ENCODE measurements at places on chromosomes 3 and 15.

DNA sequence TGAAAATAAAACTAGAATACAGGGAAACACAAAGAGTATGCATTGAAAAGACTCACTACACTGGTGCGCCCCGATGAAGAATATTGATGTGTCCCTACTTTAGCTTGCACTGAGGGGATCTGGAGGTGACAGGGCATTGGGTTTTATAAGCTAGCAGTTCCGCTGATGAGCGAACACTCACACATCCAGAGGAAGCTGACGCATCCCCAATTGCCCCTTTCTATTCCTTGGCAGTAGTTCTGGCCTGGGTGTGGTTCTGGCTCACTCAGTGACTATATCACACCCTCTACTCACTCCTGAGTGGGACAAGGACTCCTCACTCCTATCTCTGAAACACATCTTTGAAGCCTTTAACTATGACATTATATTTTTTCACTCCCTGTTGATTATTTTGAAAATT, 71.0 kb downstream of the B3GNT5 start:
- DNase-seq, result no peak

DNA sequence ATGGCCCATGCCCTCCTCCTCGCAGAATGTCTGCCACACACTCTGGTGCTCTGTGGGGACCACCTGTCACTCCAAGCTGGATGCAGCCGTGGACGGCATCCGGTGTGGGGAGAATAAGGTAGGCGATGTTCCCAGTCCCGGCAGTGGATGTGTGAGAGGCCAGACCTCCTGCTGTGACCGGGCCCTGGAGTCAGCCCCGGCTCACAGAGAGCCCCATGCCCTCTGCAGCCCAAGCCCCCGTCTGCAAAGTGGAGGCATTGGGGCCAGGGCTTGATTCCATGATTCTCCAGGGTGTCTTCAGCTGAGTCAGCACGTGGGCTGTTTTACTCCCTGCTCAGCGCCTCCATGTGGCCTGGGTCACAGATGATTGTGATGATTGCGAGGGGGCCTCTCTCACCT, 32.2 kb downstream of the GOLGA6L10 start:
- DNase-seq, result no peak

DNA sequence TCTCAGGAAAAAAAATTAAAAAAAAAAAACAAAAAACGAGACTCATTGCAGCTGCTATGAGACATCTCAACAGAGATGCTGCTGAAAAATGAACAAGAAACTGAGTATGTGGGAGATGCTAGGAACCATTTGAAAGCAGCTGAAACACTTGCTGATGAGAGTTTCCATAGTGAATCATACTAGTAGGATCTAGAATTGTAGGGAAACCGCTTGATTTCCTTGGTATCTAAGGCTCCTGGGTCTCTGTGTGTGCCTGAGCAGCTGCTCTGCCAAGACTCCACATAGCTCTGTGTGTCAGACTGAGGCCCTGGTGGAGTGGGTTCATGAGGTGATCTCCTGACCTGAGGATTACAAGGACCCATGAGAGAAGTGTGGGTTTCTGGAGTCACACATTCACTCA, 313.4 kb upstream of the NECTIN3 start:
- no peak for DNase-seq

- DNase-seq, result no peak
Measured at GRCh38 chr15:48440084-48440483, 108.9 kb downstream of the DUT start.

GRCh38 chr3:195895861-195896360, 12.4 kb downstream of the TNK2 start:
- no peak for DNase-seq

- DNase-seq, result no peak
Measured at GRCh38 chr3:13866041-13866965, 13.6 kb downstream of the WNT7A start.

DNA sequence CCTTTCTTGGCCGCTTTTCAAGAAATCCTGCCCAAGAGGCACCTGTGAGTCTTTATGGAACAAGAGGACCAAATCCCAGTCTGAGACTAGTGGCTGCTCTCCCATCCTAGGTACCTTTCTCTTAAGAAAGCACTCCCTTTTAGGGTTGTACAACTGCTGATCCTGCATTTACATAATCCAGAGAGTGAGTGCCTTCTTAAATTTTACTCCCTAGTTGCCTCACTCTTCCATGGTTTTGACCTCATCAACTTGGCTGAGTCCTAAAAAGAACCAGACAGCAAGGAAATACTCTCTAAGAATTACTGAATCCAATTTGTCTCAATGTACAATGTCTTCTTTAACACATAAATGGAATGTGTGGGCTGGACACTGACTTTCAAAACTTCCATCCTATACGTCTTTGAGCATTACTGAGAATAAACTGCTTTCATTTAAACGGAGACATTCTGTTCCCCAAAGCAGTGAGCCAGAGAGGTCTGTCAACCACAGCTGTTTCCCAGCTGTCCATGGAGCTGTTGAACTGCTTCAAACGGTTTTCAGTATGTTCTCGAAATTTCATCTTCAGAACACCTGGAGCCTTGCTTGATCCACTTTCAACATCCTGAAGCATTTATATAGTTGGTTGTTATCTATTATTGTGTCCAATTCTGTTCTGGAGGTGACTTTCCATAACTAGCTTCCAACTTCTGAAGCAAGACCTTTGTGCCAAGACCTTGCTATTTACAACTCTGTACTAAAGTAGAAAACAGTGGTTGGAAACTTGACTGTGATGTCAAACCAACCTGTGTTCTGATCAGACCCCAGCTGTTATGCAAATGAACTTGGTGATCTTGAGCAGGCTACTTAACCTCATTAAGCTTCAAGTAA, 179.1 kb downstream of the SLC9A9 start:
- no peak for DNase-seq

- DNase-seq, result no peak
Measured at GRCh38 chr3:152823173-152823572, 11.8 kb upstream of the P2RY1 start.

DNA sequence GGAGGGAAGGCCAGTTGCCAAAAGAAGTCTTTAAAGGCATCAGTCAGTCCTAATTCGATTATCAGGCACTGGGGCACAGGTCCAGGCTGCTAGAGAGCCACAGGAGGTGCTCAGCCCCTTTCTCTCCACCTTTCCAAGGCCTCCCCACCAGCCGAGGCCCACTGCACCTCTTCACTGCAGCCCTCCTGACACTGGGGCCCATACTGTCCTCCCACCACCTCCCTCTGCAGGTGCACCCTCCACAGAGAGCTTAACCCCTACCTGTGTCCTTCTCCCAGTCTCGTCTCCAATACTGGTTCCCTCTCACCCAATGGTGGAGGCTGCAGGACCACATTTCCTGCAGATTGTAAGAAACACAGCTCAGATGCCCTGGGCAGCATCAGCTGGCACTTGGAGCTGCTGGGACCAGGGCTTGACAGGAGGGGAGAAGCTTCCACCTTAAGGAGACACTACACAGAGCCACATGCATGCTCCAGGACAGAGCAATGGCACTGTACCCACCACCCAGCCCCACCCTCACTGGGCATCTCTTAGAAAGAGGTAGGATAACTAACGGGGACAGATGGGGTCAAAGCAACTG, 81.6 kb upstream of the PRR20G start:
- no peak for DNase-seq

- DNase-seq, result no peak
Measured at GRCh38 chr3:151351219-151351618, 21.9 kb upstream of the P2RY13 start.

GRCh38 chr15:42155546-42156242, 742 bp downstream of the PLA2G4F start:
- no peak for DNase-seq

- DNase-seq, result no peak
Measured at GRCh38 chr3:59654480-59655417, 604.9 kb upstream of the CFAP20DC start.

Measured in SK-N-MC (cell line).